ENCODE measurements at places on chromosomes 7 and 10.
A peak's percentile ranks its signal among the peaks of the same experiment; 100 is the strongest.

GRCh38 chr7:148882192-148882591 is 1.9 kb downstream of the EZH2 start:
- DNase-seq: peak; percentile 33

DNA sequence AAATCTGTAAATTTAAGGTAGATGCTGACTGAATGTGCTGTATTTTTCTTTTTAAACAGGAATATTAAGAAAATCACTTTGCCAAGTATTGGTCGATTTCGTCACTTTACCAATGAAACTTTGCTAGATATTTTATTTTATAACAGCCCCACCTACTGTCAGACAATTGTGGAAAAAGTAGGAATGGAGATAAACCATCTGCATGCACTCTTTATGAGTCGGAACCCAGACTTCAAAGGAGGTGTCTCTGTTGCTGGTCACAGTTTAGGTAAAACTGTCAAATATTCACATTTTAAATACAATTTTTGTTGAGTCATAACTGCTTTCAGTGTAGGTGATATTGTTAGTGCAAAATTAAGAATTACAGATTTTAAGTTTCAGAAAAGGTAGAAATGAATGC is 25.2 kb downstream of the SEC23IP start:
- DNase-seq: no peak

- peak; percentile 62 for DNase-seq
These were observed 10.1 kb upstream of the UNC5B start for GRCh38 chr10:71202314-71202713.

DNA sequence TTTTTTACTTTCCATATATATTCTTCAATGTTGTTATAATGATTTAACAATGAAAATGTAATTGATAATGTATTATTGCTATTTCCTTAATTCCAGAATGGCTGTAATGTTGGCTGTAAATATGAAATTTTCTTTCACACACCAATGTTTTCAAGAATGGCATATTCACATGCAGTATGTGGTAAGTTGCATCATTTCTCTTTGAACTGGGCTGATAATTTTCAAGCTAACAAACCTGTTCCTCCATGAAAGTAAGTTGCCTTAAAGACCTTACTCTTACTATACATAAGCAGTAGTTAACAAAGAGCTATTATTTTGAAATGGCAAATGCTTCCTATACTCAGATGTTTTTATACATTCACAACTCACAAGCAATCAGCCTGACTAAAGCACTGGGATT is 154.5 kb downstream of the TMEM168 start:
- no peak for DNase-seq

- DNase-seq: peak; percentile 29
These were observed 18.7 kb downstream of the PLXNA4 start for GRCh38 chr7:132557489-132558044.

- DNase-seq: peak; percentile 18
These were observed 10.1 kb upstream of the TMEM26 start for GRCh38 chr10:61463035-61463909.

DNA sequence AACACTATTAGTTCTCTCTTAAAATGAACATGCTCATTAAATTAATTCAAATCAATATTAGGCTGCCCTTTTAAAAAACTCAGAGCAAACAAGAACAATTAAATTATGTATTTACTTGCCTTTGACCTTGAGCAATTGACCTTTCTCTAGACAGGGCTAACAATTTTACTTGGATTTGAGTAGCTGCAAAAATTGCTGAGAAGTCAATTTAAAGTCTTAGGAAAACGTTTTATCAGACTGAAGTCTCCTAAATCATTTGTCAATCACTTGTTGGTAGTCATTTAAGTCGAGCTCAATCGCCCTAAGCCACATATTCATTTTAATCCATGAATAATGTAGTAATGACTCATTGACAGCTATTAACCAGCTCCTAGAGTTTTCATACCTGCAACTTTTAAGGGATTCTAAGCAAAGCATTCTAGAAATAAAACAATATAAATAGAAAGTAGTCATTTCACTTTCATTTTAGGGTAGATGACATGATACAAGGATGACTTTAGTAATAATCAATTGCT is 84.9 kb upstream of the SEC61G start:
- no peak for DNase-seq

DNA sequence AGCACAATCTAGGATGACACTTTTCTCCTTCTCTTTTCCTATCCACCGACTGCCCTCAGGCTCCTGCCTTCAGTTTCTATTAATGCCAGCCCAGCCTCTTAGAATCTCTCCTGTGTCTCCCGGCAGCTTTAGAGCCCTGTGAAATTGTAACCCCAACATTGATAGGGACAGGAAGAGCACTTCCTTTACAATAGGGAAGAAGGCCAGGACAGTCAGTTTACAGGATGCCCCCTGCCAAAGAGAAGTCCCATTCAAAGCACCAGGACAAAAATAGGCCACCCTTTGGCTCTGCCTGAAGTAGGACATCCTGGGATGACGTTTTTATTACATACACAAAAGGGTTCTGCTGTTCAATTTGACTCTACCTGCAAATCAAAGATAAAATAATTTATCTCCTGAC is 64.7 kb upstream of the ANK3 start:
- DNase-seq: no peak

GRCh38 chr7:24701261-24702235 is 55.7 kb downstream of the GSDME start:
- DNase-seq: peak; percentile 67

DNA sequence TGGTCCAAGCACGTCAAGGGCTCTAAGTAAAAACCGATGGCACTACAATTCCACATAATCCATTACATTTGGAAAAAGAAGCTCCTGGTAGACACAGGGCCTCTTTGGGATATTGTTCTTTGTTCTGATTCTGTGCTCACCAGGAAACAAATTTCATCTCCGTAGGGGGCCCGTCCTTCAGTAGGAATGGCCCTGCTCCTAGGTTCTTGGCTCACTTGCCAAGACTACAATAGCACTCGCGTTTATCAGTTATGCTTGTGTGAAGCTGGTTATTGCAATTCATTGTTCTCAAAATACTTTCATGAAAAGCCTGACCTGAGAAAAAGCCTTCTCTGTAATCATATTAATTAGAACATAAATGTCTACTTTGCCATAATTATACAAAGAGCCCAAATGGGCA is 10.3 kb upstream of the ZC3HAV1L start:
- DNase-seq: peak; percentile 98

GRCh38 chr10:21528236-21529031 is 3.0 kb upstream of the SKIDA1 start:
- DNase-seq: peak; percentile 51

- no peak for DNase-seq
These were observed 309.8 kb upstream of the KIAA1217 start for GRCh38 chr10:23899166-23899565.

Measured in NCI-H69 (cell line).